NCI-H1930 (cell line): ENCODE measurements at places on chromosomes 16 and 17.

DNA sequence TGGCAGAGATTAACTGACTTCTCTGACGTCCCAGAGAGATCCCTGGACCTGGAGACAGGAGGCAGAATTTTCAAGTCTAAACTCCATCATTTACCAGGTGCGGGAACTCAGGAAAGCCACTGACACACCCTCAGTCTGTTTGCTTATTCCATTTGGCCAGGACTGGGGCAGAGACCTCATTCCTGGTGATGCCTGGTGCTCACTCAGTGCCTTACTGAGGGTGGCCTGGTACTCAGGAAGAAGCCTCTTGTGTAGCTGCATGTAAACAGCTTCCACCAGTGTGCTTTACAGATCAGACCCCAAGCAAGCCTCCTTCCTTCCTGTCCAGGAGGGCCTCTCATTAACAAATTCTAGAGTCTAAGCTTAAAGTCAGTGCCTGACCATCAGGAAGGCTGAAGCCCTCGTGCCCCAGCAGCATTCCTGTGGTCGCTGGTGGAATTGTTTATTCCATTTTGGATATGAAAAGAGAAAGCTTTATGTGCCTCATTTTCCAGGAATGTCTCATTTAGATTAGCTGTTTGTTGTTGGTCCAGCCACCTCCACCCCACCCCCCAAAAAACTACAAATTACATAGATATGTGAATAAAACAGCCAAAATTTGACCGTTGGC lies 236.1 kb upstream of the CDH5 start:
- no peak for DNase-seq

DNA sequence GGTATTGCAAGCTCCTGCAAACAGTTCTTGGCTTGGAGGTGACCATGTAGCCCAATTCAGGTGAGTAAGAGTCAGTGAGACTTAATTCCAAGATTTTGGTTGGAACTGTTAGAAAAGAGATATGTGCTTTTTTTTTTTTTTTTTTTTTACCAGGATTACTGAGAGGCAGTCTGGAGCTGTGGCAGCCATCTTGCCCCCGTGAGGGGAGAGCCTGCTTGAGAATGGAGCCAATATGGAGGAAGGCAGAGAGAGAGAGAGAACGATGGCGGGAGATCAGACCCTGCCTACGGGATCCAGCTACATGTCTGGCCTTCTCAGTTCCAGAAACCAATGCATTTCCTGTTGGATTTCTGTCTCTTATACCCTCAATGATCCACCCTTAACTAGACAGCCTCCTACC lies 97.8 kb downstream of the MYH11 start:
- no peak for DNase-seq

DNA sequence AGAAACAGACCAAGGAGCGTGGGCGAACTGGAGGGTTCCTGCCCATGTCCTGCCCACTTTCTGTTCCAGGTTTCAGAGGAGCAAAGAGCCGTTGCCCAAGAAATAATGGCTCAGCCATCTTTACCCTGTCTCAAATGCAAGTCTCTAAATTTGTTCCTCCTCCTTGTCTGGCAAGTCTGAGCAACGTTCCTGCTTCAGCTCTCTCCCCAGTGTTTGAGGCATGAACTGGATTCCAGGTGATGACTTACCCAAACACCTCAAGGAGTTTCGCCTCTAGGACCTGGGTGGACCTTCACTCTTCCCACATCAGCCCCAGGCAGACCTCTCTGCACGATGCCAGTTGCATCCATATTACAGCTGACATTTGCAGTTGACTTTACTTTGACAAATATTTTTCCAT lies 521.9 kb upstream of the HSBP1 start:
- DNase-seq, result no peak

DNA sequence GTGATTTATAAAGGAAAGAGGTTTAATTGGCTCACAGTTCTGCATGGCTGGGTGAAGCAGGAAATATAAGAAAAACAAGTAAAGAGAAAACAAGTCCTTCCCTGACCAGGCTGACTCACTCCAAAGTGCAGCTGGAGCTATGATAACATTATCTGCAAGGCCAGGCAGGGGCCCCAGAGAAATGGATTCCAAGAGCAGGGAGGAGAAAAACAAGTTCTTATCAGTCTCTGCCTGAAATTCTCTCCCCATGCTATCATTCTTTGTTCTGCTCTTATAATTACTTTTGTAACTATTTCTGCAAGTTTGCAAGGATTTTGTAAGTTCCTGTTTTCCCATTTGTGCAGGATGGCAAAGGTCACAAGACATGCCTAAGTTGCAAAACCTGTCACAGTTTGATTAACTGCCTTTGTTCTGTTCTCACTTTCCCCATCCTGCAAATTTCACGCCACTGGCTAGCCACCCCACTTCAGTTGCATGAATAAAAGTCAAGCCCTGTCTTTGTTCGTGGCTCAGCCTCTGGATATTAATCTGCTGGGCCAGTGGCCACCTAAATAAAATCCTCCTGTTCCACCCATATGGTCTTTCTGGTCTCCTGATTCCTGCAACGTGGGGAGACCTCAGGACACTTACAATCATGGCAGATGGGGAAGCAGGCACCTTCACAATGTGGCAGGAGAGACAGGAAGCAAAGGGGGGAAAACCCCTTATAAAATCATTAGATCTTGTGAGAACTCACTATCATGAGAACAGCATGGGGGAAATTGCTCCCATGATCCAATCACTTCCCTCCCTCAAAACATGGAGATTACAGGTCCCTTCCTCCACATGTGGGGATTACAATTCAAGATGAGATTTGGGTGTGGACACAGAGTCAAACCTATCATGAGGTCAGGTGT lies 13.1 kb downstream of the ABCA9 start:
- no peak for DNase-seq

GRCh38 chr16:31002862-31003341 lies 7.5 kb downstream of the STX1B start:
- no peak for DNase-seq

DNA sequence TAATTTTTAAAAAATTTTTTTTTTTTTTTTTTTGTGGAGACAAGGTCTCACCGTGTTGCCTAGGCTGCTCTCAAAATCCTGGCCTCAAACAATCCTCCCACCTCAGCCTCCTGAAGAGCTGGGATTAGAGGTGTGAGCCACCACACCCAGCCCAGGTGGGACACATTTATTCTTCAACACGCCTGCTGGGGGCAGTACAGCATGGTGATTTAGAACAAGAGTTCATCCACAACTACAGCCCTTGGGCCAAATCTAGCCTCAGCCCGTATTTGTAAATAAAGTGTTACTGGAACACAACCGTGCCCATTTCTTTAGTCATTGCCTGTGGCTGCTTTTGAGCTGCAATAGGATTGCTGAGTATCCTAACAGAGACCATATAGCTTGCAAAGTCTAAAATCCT lies 92.8 kb downstream of the KATNIP start:
- DNase-seq, result no peak

GRCh38 chr17:73582359-73582758 lies 61.9 kb downstream of the SDK2 start:
- no peak for DNase-seq

DNA sequence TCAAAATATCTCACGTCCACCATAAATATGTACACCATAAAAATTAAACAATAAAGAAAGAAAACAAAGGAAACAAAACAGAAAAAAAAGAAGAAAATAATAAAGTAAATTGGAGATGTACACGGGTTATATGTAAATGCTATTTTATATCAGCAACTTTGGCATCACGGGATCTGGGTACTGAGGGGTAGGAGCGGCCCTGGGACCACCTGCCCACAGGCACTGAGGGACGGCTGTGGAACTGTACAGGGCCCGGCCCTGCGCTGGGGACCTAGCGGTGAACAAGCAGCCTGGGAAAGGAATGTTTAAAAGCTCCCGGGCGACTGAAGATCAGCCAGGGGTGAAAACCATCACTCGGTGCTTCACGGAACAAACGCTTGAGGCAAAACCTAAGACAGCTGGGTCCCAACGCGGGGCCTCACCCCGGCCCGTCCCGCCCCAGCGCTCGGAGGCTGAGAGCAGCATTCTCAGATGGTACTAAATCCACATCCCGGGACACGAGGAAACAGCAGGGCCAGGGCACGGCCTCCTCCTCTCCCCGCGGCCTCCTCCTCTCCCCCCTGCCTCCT lies 31.2 kb downstream of the NXN start:
- DNase-seq, result no peak

- no peak for DNase-seq
Observed at GRCh38 chr16:57115514-57116182, 23.3 kb downstream of the CPNE2 start.

DNA sequence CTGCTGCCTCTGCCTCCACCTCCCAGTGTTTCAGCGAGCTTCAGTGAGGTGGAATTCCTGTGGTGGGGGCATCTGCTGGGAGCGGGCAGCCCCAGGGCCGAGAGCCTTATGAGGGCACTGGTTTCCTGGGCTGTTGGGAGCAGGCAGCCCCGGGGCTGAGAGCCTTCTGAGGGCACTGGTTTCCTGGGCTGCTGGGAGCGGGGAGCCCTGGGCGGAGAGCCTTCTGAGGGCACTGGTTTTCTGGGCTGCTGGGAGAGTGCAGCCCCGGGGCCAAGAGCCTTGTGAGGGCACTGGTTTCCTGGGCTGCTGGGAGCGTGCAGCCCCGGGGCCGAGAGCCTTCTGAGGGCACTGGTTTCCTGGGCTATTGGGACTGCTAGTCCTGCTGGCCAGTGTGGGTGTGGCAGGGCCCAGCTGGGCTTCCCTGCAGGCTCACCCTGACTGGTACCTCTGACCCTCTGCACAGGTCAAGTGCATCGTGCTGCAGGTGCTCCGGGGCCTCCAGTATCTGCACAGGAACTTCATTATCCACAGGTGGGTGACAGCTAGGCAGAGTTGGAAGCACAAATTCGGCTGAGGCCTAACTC lies 5.6 kb downstream of the CDK10 start:
- no peak for DNase-seq

DNA sequence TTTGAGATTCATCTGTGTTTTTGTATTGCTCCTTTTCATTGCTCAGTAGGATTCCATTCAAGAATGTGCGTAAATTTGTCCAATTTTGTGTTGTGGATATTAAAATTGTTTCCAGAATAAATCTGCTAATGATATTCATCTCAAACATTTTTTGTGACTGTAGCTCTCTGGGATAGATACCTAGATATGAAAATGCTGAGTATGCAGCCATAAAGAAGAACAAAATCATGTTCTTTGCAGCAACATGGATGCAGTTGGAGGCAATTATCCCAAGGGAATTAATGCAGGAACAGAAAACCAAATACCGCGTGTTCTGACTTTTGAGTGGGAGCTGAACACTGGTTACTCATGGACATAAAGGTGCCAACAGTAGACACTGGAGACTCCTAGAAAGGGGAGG lies 40.2 kb upstream of the ATF7IP2 start:
- no peak for DNase-seq

DNA sequence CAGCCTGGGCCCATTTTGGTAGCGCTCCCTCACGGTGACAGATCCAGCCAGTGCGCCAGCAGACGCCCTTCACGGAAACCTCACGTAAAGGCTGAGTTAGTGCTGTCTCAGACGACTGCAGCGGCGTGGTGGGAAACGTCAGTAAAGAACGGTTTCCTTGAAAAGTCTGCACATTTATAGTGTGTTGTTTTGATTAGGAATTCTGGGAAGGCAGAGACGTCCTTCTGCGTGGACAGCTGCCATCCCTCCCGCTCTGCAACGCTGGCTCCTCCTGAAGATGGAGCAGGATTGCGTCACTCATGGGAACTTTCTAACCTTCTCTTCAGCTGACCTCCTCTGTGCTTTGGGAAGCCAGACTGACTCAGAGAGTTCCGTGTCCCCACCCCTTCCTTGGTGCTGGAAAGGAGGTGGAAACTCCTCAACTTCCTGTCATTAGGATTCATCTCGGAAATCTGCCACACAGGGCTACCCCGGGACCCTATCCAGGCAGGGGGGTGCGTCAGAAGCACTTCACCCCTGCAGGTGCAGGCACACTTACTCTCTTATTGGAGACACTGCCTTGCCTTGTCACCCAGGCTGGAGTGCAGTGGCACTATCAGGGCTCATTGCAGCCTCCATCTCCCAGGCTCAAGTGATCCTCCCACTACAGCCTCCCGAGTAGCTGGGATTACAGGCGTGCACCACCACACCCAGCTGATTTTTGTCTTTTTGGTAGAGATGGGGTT lies 24.3 kb upstream of the CRISPLD2 start:
- no peak for DNase-seq

GRCh38 chr16:26139091-26139490 lies 447.3 kb downstream of the HS3ST4 start:
- DNase-seq, result no peak

GRCh38 chr17:83107656-83108048 lies 28.2 kb downstream of the METRNL start:
- DNase-seq, result no peak

DNA sequence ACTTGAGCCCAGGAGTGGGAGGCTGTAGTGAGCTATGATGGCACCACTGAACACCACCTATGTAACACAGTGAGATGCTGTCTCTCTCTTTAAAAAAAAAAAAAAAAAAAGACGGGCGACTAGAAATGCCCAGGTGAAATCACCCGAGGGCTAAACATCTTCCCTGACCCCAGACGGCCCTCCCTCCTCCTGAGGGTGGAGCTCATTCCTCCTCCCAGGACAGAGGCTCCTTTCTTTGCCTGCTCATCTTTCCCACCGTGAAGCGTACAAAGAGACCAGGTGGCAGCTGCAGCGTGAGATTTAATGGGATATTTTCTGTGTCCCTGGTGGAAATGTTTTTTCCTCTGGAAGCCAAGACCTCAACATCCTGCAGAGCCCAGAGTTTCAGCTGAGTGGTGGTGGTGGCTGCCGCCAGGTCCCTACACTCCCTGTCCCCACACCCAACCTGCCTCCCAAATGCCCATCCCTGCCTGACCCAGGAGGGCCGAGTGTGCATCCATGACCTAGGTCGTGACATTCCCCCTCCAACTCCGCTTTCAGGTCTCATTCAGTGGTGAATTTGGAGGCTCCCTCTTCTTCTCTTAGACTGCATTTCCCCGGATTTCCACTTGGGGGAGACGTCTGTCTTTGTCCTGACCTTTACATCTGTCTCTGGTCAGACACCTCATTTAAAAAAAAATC lies 14.4 kb upstream of the GPRC5B start:
- DNase-seq, result no peak

GRCh38 chr16:53156516-53156915 lies 101.7 kb downstream of the CHD9 start:
- no peak for DNase-seq

GRCh38 chr16:46709469-46710005 lies 20.1 kb downstream of the ORC6 start:
- no peak for DNase-seq

- DNase-seq, result no peak
Observed at GRCh38 chr17:36850790-36851189, 86.5 kb upstream of the LHX1 start.

GRCh38 chr16:67462279-67462655 lies 18.7 kb downstream of the ATP6V0D1 start:
- no peak for DNase-seq
